ENCODE measurements at places on chromosomes 7 and 10.

GRCh38 chr10:17643339-17643754 is 604 bp upstream of the STAM start:
- no peak for DNase-seq

DNA sequence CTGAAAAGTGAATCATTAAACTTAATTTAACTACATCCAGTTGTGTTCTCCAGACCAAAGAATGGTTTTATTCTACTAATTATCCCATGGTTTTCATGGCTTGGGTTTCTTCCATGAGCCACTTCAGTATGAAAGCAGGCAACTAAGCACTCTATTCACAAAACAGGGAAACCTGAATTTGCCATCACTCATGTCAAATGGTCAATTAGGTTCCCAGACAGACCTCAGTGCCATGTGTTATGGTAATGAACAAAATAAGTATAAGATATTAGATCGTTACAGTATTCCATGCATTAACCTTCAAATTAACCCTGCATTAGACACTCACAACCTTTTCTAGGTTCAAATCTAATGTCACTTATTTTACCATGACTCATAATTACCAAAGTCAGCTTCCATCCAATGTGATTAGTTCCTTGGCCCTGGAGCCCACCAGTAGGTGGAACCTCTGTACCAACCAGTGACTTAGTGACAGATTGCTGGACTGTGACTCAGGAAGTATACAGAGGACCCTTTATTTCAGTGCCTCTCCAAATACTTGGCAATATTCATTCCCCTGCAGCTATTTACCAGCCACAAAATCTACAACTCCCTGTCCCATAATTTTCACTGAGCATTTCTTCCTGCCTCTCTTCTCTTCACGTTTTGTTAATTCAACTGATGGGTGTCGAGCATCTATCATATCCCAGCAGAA is 1270.2 kb upstream of the SORCS1 start:
- DNase-seq: no peak

GRCh38 chr7:47803025-47803424 is 145.2 kb downstream of the PKD1L1 start:
- no peak for DNase-seq

DNA sequence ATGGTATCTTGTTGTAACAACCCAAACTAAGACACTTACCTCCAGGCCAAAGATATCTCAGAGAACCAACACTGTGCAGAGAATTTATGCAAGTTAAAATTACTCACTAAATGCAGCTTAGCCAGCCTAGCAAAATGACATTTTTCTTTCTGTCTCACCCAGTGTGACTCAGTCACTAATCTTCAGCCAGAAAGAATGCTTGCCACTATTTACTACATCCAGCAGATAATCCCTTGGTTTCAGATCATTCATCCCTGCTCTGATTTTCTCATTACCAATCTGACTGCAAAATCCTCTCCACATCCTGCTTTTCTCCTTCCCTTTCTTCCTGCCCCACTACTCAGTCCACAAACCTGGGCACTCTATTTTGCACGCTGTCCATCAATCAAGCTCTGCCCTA is 93.5 kb upstream of the NEBL start:
- DNase-seq: no peak

DNA sequence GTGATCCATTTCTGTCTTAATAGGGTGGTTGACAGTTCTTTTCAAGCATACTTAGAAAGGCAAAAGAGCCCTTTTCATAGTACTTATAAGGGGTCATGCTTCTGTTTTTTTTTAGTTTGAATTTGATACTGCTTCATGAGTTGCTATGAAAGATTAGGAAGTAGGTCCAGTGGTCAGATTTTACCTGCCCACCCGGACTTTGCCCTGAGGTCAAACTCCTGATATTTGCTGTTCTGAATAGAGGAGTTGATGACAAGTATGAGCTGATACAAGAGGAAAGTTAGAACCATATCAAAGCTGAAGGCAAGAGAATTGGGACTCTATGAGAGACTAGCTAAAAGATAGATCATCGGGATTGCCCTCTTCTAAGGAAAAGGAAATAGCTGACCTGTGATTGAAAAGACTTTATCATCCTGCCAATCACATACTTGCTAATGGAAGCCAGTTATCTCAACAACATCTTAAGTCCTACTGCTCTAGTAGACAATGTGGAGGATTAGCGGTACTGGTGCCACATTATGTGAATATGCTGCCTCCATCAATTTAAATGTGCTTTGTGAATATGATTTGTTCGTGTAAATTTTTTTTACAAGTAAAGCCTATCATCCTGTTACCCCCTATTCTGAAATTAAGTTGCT is 37.5 kb upstream of the CYP26C1 start:
- DNase-seq: no peak

GRCh38 chr7:130941322-130942210 is 207.6 kb upstream of the KLF14 start:
- DNase-seq: no peak

GRCh38 chr10:74406006-74406405 is 255.0 kb downstream of the ADK start:
- DNase-seq: no peak

- peak; percentile 26 for DNase-seq
Observed at GRCh38 chr7:50450590-50451032, 461 bp upstream of the FIGNL1 start.

- no peak for DNase-seq
Observed at GRCh38 chr7:125057963-125058362, 128.3 kb upstream of the POT1 start.

DNA sequence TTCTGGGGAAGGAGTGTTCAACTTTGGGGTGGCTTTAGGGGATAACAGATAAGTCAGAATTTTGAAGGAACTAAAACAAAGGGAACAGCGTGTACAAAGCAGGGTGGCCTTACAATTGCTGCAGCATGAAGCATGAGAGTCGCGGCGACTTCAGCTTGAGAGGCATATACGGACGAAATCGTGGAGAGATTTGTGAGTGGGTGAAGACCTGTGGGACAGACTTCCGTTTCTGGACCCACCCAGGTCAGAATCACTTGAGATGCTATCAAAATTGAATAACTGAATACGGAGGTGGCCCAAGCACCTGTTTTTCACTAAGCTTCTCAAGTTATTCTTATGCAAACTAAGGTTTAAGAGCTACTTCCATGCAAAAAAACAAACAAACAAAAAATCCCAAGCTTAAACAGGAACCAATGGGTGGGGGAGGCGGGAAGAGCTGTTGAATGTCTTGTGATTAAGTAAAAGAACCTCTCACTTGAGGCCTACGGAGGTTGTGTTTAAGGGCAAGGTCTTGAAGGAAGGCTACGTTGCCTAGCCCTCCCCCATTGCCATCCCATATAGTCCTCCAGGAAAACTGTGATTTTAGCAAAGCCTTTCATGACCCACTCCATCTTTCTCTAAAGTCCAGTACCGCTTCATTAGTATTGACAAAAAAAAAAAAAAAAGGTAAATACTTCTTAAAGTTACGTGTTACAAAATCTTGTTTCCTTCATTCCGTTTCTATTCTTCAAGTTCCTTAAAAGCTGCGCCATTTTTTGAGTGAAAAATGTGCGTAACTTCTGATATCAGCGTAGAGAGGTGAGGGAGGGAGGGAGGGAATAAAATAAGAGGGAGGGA is 1.3 kb upstream of the TRIM24 start:
- DNase-seq: no peak

GRCh38 chr7:79979437-79979836 is 155.2 kb upstream of the GNAI1 start:
- no peak for DNase-seq

- DNase-seq: no peak
Observed at GRCh38 chr7:21346297-21346696, 81.6 kb upstream of the SP4 start.

DNA sequence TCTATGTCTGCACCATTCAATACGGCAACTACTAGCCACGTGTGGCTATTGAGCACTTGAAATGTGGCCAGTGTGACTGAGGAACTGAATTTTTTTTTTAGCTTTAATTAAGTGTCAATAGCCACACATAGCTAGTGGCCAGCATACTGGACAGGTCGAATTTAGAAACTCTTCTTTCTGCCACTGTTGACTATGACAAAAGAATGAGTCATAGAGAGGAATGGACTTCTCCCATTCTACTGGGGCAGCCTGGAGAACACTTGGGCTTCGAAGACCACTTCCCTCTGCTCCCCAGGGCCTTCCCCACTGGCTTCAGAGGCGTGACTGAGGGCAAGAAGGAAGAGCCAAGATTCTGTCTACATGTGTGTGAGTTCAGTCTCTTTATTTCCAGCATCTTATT is 137.5 kb downstream of the SNX10 start:
- no peak for DNase-seq

GRCh38 chr10:44650691-44651661 is 260.2 kb upstream of the TMEM72 start:
- DNase-seq: no peak

- DNase-seq: peak; percentile 13
Observed at GRCh38 chr7:77537136-77537777, at the start of gene PTPN12. PTPN12 (plus strand) TSS chr7:77537295; CDS start chr7:77537547, 252 bp downstream.

- no peak for DNase-seq
Observed at GRCh38 chr10:51405580-51406351, 293.6 kb downstream of the CSTF2T start.

DNA sequence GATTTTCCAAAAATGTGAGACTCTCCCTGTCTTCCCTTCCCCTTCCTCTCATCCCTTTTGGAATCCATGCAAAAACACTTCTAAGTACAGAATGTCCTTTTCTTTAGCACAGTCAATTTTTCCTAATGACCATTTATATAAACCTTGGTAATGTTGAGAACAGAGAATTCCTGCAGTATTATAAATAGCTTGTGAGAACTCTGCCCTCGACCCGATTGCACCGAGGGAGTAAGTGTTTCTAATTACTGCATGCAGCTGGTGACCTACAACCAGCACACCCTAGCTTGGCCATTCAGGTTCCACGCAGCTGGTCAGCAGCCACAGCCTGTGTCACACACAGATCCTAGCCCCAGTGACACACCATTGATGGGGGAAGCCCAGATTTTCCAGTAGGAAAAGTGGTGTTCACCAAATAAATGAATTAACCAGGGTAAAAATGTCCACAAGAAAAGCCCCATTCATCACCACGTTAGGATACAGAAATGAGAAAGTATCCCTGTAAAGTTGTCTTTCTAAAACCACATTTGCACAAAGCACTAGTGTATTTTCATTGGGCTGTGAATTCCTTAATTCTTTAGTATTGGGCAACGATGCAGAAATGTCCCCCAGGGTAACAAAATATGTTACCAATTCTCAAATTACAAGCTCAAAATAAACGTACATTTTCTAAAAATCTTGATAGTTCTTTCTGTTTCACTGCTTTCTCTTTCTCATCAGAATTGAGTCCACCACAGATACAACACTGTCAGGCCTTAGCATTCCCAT is 499.0 kb upstream of the KLF6 start:
- no peak for DNase-seq

DNA sequence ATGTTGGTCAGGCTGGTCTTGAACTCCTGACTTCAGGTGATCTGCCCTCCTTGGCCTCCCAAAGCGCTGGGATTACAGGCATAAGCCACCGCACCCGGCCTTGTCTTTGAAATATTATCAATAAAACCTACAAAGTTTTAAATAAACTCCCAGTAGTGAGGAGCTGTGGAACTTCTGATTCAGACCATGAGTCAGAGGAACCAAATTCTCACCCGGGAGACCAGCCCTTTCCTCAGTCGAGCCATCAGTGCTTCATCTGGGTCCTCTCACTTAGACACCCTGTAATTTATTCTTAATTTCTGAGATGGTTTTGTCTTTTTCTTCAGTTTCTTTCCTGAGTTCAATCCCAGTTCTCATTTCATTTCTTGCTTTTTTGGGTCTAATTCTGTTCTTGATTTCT is 68.6 kb downstream of the DYNC2I1 start:
- no peak for DNase-seq

DNA sequence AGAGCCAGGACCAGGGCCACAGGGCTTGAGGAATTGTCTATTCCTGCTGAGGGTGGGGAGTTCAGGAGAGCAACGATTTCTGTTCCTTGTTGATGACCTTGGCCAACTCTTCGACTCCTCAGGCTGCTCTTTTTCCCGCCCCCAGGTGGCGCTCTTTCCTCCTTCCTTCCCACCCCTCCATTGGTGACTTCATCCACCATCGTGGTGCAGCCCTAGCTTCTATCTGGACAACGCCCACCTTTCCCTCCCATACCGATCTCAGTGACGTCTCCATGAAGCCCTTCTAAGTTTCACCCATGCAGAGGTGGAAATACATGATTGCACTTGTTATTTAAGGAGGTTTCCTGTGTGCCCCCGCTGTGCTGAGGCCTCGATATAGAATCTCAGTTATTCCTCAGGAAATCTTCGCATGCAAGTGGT is 22.1 kb upstream of the CARD11 start:
- peak; percentile 50 for DNase-seq

Data from stimulated activated CD4-positive, alpha-beta T cell treated with anti-CD3 and anti-CD28 coated beads, Interleukin-4, amount 100 ng/mL, for 4 hours (primary cell).